ENCODE measurements at places on chromosomes 1 and 21.

GRCh38 chr1:198493329-198493728, 47.2 kb downstream of the ATP6V1G3 start:
- DNase-seq = no peak

DNA sequence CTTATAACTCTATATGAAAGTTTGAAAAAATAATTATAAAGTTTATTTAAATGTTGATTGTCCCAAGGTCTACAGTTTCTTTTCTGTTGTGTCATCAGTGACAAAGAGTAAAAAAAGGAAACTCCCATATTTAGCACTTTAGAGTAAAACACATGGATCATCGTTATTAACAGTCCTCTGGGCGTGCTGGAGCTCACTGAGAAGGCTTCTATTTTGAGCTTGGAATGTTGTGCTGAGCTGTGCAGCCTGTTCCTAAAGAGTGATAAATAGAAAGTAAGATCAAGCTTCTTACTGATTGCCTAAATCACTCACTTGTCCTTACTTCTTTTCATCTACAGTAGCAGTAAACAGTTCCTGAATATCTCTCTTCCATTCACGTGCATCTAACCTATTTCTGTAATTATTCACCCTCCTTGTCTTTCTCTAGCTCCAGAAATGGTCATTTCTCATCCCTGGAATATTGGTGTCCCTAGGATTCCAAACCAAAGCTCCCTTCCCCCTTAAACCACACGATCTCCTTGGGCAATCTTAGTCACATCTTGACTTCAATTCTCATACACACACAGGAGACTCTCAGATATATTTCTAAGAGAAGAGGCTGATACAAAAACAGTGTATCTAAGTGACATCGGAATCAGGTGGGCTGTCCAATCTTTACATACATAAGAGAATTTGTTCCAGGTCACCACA, 11.9 kb downstream of the GBP5 start:
- DNase-seq = no peak

- DNase-seq = no peak
These were observed 23.8 kb upstream of the LDLRAP1 start for GRCh38 chr1:25519624-25520023.

DNA sequence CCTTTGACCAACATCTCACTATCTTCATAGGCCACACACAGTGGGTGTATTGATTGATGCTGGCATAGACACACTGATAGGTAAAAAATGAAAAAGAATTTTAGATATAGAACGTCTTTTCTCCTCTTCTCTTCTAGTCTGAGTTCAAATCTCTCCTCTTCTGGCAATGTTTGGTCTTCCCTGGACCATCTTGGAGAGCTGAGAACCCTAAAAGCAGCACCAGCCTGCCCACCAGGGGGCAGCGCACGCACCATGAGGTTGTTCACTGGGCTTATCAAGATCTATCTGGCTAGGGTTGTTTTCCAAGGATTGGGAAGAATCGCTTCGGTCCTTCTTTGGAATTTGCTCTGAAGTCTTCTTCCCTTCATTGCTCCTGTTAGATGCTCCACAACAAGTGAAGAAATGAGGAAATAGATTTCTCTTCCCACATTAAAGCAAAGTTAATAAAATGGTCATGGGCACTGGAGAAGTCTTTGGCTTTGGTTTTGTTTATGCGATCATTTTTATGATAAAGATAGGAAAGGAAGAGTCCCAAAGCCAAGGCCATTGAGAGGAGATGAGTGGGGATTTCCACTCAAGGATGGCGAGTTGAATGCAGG, 104.0 kb upstream of the OLIG2 start:
- DNase-seq = peak; percentile 6

DNA sequence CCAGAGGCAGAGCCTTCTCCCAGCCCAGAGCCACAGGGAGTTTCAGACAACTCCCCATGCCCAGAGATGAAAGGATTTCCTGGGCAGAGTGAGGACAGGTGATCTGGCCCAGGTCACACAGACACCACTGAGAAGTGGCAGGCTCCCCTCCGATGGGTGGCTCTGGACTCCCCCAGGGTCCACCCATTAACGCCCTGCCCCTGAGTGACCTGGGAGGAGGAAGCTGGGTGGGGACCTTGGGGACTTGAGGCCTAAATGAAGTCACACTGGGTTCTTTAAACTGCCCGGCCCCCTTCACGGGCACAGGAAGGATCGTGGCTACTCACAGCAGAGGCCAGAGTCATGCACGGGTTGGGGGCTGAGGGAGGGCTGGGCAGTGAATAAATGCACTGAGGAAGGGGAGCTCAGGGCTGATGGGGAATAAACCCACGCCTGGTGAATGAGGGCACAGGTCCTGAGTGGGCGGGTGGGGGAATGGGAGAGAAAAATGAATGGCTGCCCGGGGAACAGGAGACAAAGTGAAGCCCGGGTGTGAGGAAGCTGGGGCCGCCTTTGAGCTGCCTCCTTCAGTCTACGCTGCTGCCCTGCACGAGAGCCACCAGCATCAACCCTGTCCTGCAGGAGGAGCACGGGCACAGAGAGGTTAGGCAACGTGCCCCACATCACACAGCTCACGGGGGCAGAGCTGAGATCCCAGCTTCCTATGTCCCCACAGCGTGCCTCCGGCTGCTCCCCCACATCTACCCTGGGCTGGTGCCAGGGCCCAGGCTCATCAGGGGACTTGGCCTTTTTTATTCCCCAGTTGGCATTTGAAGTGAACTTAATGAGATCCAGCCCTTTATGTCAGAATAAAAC, 404.3 kb downstream of the MATN1 start:
- DNase-seq = no peak

DNA sequence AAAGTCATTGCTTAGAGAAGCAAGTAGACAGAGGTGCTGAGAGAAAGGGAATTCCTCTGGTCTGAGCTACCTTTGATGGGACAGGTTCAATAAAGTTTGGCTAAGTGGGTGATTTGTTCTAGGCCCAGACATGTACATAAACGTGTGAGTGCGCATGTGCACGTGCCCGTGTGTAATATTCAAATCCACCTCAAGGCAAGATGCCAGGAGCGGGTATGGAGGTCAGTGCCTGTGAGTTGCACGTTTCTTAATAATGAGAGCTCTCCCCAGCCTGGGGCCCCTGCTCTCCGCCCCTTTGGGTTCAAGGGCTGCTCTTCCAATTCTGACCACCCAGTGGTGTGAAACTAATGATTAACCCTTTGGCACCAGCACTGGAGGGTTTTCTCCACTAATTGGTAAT, 53.8 kb upstream of the LMO4 start:
- DNase-seq = no peak

DNA sequence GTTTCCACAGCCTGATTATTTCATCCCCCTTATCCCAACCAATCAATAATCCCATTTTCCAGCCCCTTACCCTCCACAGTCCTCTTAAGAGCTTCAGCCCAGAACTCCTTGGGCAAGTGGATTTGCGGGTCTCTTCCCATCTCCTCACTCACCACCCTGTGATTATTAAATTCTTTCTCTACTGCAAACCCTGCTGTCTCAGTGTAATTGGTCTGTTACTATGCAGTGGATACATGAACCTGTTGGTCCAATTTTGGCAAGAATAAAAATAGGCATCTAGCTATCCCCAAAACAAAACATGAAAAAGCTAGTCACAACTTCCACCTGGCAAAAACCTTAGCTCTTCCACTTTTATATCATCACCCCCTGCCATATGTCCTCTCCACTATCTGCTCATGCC, 36.2 kb upstream of the TNFSF4 start:
- no peak for DNase-seq

DNA sequence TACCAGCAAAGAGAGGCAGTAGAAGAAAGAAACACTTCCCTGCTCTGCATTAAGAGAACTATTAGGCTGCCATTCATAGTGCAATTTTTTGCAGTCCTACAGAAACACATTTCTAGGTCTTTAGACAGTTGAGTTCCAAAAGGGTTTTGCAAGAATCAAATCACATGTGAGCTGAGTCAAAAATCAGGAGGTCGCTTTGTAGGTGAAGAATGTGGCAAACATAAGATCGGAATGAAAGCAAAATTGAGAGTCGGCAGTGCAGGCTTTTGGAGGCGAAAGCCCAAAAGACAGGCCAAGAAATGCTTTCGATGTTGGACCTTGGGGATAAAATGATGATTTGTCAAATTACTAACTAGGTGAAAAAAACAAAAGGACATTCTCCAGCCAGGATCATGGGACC, 213.5 kb upstream of the NRIP1 start:
- no peak for DNase-seq

- no peak for DNase-seq
These were observed 33.0 kb upstream of the AGO1 start for GRCh38 chr1:35850051-35850450.

- no peak for DNase-seq
These were observed 272.5 kb downstream of the TM2D1 start for GRCh38 chr1:61452176-61453035.

DNA sequence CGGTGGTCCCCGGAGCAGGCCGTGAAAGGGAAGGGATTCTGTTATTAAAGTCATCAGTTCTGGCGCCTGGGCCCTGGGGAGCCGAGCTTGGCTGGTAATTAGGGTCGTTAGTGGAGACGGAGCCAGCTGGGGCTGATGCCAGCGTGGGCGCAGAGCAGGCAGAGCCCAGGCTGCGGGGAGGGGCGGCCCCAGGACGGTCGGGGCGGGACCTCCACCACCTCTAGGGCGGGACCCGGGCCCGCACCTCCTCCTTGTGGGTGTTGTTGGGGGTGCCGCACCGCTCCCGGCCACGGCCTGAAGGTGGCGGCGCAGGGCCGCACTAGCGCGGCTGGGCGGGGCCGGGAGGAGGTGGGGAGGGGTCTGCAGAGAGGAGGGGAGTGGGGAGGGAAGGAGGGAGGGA, 470.6 kb downstream of the PTPRU start:
- DNase-seq = no peak

- DNase-seq = no peak
These were observed at the start of gene DDR2 for GRCh38 chr1:162632217-162632666. TSS of gene DDR2 (plus strand) at chr1:162632464. CDS start at chr1:162719064, 86,600 bp downstream.

GRCh38 chr21:30515681-30516080, 13.7 kb upstream of the KRTAP19-5 start:
- DNase-seq = no peak

DNA sequence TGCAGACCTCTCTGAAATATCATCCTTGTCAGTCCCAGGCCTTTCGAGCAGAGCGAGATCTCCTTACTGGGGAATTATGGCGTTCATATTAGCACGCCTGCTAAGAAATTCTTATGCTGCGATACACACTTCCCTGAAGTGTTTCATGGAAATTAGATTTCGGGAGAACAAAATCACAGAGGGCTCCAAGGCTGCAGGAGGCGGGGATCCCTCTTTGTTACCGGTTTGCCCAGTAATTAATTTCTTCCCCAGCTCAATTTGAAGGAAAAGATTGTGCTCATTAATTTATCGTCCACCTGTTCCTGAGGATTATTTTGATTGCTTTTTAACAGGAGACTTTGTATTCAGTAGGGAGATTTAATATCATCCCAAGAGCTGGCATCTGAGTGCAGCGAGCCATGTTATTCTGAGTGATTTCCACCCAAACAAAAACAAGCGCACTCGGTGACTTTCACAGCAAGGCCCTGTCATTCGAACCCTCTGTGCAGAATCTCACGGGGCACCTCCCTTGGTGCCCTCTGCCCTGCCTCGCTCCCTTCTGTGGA, 202.3 kb upstream of the GALNT2 start:
- no peak for DNase-seq

GRCh38 chr1:2845869-2846268, 44.4 kb upstream of the TTC34 start:
- DNase-seq = no peak

GRCh38 chr1:229136822-229137221, 134.1 kb upstream of the RAB4A start:
- DNase-seq = no peak

- DNase-seq = no peak
These were observed 544 bp upstream of the CCT8 start for GRCh38 chr21:29074007-29074376.

- DNase-seq = no peak
These were observed 244.6 kb downstream of the TRABD2B start for GRCh38 chr1:47752559-47752958.

DNA sequence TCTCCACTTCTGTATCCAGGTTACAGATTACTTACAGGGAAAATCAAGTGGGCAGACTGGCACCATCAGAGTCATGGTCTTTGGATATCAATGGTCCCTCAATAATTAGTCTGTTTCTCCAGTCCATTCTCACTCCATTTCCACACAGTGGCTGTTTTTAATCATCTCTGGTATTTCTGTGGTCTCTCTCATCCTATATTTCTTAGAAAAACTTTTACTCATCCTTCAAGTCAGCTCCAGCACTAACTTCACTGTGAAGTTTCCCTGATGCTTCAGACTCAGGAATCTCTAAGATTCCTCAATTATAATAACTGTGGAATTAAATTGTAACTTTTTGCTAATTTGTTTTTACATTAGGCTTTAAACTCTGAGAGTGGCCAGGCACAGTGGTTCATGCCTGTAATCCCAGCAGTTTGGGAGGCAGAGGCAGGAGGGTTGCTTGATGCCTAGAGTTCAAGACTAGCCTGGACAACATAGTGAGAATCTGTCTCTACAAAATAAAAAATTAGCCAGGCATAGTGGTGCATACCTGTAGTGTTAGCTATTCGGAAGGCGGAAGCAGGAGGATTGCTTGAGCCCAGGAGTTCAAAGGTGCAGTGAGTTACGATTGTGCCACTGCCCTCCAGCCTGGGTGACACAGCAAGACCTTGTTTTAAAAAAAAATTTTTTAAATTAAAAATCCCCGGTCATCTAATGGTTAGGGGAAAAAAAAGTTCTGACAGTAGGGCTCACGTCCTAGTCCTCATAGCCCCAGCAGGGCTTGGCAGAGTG, 10.6 kb downstream of the CD160 start:
- no peak for DNase-seq

- peak; percentile 23 for DNase-seq
These were observed 604.7 kb downstream of the PTPRC start for GRCh38 chr1:199243423-199244061.

- no peak for DNase-seq
These were observed 277.0 kb upstream of the B3GALT2 start for GRCh38 chr1:193463326-193463932.

- no peak for DNase-seq
These were observed 281.8 kb downstream of the BARHL2 start for GRCh38 chr1:90435351-90435750.

DNA sequence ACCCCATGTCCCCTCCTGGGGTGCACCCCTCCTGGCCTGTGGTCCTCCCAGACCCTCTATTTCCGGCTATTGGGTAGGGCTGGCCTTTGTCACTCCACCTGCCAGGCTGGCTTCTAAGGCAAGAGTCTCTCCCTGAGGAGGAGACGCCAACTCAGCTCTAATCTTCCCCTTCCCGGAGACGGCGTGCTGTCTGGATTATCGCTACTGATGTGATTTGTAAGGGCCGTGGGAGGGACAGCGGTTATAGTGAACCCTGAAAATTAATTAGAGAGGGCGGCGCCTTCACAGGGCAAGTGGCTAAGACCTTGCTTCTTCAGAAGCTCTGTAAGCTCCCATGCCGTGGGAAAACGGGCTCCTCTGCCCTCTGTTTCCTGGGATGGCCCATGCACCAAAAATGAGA, 207.0 kb upstream of the VAMP3 start:
- no peak for DNase-seq

- no peak for DNase-seq
These were observed 1.6 kb downstream of the C1orf21 start for GRCh38 chr1:184388319-184388889.

- no peak for DNase-seq
These were observed 29.6 kb upstream of the SFPQ start for GRCh38 chr1:35222322-35223083.

Data from stimulated activated CD8-positive, alpha-beta memory T cell treated with anti-CD3 and anti-CD28 coated beads, Interleukin-2, amount 100 ng/mL, for 1 hour (primary cell).